ENCODE measurements at places on chromosomes 12 and 14. TPM values are rescaled to one million over a fixed set of nuclear protein-coding genes. Genes with fewer than 3 reads are reported as not detected.

GRCh38 chr14:93068711-93069110 lies 47.0 kb downstream of the ITPK1 start:
- H3K27ac ChIP-seq: no peak overlapping the region
- peaks cover 36% of the 10 kb centered on the region for H3K4me1 ChIP-seq
- no peak for DNase-seq
- no peaks in the 10 kb centered on the region for H3K27me3 ChIP-seq

The INTS13 gene
- 36.0 TPM for polyA plus RNA-seq

DNA sequence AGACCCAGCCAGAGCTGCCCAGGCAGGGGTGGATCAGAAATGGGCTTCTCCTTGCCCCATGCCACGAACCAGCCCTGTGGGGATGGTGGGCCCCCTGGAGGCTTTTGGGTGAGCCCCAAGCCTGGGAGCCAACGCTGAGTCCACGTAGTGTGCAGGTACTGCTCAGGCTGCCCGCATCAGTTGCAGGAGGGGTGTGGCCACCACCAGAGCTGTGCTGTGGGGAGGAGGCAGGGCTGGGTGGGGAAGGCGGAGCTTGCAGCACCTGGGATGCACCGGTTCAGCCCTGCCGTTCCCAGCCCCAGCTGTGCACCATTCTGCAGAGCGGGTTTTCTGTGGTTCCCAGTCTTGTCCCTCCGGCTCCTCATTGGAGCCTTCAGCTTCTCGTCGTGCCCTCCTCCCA lies 36.3 kb downstream of the IL31 start:
- DNase-seq: no peak
- no peak overlapping the region for H3K27ac ChIP-seq
- H3K4me3 ChIP-seq: no peak overlapping the region
- H3K4me1 ChIP-seq: no peaks in the 10 kb centered on the region
- H3K36me3 ChIP-seq: peaks cover 96% of the 10 kb centered on the region

DNA sequence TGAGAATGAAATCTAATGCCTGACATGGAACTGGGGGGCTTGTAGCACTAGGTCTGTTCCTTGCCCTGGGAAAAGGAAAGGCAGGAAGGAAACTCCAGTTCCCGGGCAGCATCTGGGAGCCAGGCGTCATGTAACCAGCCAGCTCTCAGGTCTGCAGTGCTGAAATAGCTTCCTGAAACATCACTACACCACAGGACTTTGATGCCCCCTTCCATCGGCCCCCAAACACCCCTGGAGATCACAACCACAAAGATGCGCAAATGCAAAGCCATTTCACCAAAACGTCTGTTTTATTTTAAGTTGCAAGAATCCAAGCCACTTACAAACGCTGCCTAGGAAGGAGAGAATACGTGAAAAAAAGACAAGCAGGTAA lies 40.9 kb downstream of the KCTD10 start:
- no peak overlapping the region for H3K27ac ChIP-seq
- no peaks in the 10 kb centered on the region for H3K27me3 ChIP-seq
- H3K36me3 ChIP-seq: no peaks in the 10 kb centered on the region
- no peak overlapping the region for H3K4me3 ChIP-seq
- no peak for DNase-seq
- no peaks in the 10 kb centered on the region for H3K4me1 ChIP-seq

DNA sequence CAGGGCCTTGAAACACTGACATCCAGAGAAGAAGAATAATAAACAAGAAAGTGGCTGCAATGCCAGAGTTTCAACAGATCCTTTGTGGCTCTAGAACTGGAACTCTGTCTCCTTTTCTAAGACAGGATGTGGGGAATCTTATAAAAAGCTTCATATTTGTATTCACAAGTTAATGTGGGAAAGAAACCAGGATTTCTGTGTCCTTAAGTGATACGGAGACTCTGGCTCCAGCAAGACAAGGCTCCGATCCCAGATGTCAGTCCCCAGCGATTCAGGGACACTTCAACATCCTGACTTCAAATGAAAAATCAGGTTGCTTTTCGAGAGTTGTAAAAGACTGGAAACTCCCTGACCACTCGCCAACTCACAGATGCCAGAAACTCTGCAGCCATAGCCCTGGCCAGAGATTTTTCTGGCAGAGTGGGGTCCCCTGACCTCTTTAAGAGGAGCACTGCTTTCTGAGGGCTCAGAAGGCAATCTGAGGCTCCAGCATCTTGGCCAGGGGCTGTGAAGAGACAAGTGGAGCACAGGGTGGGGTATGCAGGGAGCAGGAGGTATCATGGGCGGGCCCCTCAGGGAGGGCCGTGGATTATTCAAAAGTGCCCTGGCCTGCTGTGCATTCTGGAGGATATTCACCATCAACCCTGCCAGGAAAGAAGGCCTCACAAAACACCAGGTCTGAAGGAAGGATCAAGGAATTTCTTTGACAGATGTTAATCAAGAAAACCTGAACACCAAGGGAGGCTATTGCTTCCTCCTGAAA lies 53.3 kb downstream of the TMX1 start:
- H3K27me3 ChIP-seq: no peaks in the 10 kb centered on the region
- H3K4me3 ChIP-seq: no peak overlapping the region
- DNase-seq: no peak
- no peaks in the 10 kb centered on the region for H3K4me1 ChIP-seq
